NT2/D1 (cell line): ENCODE measurements at places on chromosomes 7 and 10.
A peak's percentile ranks its signal among the peaks of the same experiment; 100 is the strongest.

- no peak for DNase-seq
These were observed 107.5 kb downstream of the TWIST1 start for GRCh38 chr7:19009936-19010280.

- DNase-seq = no peak
These were observed 30.6 kb downstream of the MYL10 start for GRCh38 chr7:101598422-101598985.

GRCh38 chr7:151243045-151243349 is 5.5 kb downstream of the SMARCD3 start:
- no peak for DNase-seq

- DNase-seq = no peak
These were observed 45.1 kb downstream of the WIPI2 start for GRCh38 chr7:5234852-5235831.

- DNase-seq = no peak
These were observed 7.5 kb upstream of the ZKSCAN1 start for GRCh38 chr7:100007887-100008286.

DNA sequence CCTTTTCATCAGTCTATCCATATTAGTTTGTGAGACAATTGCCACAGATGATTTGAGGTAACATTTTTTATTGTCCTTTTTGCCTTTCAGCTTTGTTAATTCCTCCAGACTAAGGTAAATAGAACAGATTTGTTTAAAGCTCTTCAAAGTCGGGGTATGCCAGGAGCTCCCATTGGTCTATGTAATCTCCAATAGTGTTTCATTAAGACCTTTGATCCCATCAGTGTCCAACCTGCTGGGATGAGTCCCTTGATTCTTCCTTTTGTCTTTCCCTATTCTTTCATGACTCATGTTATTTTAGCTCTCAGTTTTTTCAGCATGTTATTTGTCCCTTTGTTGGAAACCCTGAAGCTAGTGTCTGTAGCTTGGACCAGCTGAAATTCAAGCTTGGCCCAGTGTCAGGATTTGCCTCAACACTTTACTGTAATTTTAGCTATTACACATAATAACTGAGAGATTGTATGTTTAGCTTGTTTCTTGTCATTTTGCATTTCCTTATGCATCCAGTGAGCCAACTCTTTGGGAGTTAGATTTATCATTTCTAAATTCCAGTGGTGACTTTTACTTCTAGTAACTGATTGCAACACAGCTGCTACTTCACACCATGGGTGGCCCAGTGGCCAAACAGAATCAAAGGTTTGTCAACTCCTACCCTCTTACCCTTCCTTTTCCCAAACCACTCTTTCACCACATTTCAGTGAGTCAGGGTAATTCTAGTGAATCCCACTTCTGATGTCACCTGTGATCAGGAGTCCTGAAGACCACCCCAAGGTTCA is 15.3 kb downstream of the AGBL3 start:
- DNase-seq = no peak

- DNase-seq = no peak
These were observed 560.2 kb downstream of the DNAJB6 start for GRCh38 chr7:157896774-157897555.

GRCh38 chr7:137204246-137204645 is 139.3 kb downstream of the PTN start:
- no peak for DNase-seq

DNA sequence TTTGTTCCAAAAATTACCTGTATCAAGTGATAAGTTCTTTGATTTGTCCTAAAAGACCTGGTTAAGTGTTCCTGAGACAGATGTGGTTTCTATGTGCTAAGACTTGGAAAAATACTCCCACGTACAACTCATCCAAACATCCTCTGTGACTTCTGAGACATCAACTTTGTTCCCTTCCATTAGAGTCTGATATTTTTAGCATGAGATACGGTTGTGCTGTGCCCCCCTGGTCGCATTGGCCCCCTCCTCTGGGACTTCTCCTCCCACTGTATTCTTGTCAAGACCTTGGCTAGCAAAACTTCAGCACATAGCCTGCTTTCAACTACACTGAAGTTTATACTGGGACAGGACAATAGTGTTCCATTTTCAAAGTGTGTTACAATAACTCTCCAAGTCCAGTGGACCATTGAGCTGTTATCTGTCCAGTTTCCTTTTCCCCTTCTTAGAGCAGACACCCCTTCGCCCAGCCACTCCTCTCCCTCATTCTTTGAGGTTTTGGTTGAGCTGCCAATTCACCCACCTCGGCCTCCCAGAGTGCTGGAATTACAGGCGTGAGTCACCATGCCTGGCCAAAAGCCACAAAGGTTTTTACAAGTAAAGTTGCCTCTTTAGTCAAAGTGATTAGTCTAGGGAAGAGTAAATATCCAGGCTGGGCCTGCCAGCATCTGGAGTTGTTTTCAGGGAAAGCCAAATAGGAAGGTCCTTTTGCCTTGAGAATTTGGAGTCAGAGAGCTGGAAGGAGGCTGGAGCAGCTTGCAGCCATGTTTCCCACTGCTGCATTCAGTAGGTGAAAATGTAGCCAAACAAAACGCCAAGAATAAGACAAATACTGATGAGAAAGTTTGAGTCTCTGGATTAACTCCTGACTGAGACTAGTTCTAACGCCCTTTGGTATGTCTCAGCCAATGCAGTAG is 17.8 kb upstream of the PDLIM1 start:
- DNase-seq = no peak

DNA sequence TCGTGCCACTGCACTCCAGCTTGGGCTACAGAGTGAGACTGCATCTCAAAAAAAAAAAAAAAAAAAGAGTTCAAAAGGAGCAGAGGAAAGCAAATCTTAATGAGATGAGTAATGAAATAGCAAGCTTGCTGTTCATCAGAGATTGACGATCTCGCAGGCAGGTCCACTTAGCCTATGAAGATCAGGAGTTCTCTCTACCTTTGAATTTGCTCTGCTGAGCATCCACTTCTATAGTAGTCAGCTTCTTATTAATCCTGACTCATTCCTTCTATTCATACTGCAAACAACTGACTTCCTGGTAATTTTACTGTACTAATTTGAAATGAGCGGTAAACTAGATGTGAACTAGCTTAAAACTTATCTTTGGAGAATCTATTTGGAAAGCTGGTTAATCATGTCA is 1014.6 kb downstream of the GATA3 start:
- DNase-seq = no peak

DNA sequence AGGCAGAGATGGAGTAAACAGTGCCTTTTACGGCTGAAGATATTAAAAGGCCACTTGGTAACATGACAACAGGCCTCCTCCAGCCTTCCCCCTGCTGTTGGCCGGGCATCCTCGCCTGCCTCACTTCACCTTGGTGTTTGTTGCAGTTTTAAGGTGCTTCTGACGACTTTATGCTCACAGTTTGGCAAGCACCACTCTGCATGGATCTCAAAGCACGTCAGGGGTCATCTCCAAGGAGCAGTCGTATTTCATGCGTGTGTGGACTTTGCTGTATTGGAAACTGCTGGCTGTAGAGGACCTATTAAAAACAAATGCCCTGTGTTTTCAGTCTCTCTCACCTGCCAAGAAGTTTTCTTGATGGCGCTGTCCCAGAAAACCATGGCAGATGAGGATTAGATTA is 483.1 kb downstream of the RPS24 start:
- no peak for DNase-seq

GRCh38 chr10:112539340-112539739 is 92.3 kb downstream of the VTI1A start:
- no peak for DNase-seq

- no peak for DNase-seq
These were observed 46.1 kb upstream of the SLC35B4 start for GRCh38 chr7:134362587-134363483.

DNA sequence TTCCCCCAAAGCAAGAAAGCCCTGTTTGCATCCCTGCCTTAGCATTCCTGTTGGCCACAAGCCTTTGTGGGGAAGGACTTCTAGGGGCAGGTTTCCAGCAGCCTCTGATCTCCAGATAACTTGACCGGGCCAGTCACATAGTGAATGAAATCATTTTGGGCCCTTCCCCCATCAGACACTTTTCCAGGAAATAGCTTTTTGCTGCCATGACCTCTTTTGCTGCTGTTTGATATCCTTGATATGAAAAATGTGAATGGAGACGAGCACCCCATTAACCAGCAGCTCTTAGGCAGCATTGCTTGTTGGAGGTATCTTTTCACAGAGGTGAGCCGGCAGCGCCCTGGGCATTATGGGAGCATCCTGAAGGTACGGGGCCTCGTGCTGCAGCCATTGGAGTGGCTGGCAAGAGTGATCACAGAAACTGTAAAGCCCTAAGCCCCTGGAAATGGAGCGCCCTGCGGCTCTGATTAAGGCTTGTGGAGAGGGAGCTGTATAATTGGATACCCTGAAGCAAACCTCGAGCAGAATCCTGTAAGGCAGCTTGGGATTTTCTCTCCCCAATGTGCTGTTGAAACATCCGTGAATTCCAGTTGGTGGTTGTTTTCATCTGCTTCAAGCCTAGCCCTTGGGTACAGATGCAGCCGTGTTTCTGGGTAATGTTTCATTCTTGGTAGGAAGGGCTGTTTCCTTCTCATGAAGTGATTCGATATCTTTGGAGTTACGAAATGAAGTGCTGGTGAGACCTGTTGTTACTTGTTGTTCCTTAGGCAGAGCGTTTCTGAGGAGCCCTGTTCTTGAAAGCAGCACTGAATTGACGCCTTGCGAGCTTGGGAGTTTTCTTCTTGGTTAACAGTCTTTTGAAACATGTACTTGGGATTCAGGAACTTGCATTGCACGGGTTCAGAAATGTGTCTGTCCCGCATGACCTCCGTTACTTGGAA is 179.0 kb downstream of the PTEN start:
- no peak for DNase-seq

GRCh38 chr10:33869028-33869427 is 534.6 kb upstream of the NRP1 start:
- no peak for DNase-seq

DNA sequence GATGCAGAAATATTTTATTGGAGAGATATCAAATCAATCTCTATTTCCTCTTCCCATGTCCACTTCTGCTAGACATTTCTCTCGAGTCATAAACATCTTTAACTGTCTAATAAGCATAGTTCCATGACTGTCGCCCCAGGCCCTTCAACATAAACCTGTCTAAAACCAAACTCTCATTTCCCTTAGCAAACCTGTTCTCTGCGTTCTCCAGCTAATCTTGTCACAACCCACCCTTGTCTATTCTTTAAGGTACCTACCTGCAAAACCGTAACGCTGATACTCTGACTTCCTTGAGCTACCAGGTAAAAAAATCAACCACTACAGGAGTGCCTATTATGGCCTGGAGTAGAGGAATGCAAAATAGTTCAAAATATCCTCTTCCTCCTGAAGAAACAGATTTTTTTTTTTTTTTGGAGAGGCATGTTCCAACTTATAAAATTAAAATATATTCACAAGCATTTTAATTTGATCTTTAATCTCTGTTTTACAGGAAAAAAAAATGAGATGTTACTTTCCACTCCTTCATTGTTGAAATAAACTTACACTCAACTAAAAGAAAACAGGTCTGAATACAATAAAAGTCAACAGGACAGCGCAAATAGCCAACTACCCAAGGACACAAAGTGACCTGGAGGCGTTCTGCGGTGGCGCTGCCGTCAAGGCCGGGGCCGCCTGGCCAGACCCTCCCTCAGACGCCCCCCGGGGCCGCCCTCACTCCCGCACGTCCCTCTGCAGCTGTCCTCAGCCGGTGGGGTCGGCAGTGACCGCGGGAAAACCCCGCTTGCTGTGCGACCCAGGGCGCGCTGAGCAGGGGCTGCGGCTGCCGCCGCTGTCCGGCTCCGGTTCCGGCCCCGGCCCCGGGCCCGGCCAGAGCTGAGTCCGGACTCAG is 765 bp downstream of the SLC25A40 start:
- DNase-seq = peak; percentile 25

- peak; percentile 42 for DNase-seq
These were observed 31.0 kb downstream of the AMZ1 start for GRCh38 chr7:2719007-2719406.

DNA sequence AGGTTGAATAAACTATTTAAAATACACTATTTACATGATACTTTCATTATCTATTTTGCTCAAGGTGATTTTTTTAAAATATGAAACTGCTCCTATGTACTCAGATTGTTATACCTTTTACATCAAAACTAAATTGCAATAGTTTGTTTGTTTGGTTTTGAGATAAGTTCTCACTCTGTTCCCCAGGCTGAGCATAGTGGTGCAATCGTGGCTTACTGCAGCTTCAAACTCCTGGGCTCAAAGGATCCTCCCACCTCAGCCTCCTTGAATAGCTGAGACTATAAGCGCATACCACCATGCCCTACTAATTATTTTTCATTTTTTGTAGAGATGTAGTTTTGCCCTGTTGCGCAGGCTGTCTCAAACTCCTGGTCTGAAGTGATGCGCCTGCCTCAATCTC is 12.7 kb downstream of the TAS2R60 start:
- no peak for DNase-seq

DNA sequence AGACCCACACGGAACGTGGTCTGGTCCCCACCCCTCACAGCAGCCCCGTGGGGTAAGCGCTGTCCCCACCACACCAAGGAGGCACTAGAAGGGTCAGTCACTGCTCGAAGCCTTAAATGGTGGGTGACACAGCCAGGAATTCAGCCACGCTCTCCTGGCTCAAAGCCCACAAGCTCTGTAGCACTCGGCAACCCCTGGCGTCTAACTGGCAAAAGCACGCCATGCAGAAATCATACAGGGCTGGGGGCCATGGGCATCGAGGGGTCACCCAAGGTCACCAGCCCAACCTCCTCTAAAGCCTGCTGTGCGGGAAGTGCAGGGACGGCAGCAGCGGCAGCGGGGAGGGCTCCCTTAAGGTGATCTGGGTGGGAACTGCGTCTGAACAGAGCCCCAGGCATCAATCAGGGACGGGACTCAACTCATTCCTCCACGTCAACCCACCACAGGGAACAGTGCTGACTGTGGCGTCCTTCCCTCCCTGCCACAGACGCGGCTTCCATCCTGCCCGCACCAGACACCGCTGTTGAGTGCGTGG is 7.8 kb downstream of the GPER1 start:
- no peak for DNase-seq

- DNase-seq = no peak
These were observed 616.4 kb upstream of the GHITM start for GRCh38 chr10:83522881-83523386.

DNA sequence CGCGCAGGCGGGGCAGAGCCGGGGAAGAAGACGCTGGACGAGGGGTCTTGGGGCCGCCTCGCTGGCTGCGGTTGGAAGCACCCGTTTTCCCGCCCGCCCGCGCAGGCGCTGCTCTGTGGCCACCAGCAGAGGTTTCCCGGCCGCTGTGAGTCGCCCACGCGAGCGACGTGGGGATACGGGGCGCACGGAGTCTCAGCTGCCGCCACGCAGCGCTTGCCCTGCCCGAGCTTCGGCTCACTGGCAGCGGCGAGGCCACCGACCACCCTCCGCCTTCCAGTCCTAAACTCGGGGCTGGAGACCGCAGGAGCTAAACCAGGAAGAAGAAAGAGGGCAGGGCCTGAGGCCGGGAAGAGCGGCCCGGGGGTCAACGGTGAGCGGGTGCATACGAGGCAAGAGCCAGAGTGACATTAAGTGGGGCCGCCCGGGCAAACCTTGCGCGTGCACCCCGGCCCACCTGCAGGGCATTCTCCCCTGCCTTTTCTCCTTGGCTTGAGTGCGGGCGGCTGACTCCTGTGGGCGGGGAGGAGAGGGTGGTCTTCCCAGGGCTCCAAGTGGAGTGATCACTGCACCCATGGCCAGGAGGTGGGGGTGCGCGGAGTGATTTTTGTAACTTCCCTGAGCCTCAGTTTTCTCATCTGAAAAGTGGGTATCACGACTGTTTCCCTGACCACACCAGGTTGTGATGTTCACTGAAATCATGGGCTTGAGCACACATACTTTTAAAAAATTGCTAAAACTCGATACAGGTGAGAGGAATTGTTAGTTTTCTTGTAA is 7.1 kb upstream of the EMX2 start:
- no peak for DNase-seq
